Cardiac septum (tissue), 1 donor: ENCODE measurements at places on chromosomes 1 and 21.

DNA sequence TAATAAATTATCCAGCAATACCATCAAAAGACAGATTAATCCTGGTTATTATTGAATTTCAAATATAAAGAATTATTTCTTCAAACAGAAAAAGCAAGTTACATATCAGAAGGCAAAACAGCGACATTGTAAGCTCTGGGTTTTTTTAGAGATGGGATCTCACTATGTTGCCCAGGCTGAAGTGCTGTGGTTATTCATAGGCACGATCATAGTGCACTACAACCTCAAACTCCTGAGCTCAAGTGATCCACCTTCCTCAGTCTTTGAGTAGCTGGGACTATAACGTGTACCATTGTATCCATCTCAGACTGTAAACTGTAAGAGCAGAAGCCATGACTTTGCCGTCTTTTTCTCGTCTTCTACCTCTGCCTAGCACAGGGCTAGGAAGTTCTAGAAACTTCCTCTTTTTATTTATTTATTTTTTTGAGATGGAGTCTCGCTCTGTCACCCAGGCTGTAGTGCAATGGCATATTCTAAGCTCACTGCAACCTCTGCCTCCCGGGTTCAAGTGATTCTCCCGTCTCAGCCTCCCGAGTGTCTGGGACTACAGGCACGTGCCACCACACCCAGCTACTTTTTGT is 20.0 kb upstream of the GPX7 start:
- no peak for DNase-seq

- no peak for DNase-seq
Observed at GRCh38 chr1:160830321-160831153, 32.1 kb downstream of the CD244 start.

DNA sequence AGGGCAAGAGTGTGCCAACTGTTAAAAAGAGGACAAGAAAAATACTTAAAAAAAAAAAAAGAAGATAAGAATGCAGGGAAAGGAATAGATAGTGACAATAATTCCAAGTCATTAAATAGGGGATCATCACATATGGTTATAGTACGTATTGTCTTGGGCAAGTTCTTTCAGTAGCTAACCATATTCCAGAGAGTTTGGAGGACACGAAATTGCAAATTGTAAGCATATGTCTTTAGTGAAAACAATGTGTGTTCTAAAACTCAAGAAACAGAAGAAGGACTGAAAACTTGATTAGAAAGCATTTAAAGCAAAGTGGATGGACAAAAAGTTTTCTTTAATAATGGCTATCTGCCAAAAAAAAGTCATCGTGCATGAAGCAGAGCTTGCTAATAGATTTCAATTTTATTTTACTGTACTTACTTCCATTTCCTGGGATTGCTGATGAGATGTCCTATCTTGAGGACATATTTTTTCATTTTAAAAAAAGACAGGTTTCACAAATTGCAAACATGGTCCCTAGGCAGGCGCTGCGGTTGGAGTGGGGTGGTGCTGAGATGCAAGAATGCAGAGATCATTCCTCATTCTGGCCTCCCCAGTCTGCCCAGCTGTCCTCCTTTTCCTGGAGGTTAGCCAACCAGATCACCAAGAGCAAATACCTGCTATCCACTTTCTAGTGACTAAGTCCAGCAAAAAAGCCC is 11.9 kb downstream of the TSPAN2 start:
- DNase-seq: no peak

DNA sequence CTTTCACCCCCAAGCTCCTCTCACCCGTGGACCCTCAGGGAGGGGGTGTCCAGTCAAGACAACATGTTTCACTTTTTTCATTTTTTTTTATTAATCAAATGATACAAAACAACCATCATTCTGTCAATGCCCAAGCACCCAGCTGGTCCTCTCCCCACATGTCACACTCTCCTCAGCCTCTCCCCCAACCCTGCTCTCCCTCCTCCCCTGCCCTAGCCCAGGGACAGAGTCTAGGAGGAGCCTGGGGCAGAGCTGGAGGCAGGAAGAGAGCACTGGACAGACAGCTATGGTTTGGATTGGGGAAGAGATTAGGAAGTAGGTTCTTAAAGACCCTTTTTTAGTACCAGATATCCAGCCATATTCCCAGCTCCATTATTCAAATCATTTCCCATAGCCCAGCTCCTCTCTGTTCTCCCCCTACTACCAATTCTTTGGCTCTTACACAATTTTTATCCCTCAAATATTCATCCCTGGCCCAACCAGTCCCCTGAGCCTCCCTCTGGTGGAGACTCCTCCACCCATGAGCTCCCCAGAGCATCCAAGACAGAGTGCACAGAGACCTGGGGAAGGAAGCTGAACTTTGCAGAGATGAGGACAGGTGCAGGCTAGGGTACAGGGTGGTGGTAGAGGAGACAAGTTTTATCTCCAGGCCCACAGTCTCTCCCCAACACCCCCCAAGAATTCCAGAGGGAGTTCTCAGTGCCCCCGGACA is 1.4 kb upstream of the S100A16 start:
- DNase-seq: no peak

DNA sequence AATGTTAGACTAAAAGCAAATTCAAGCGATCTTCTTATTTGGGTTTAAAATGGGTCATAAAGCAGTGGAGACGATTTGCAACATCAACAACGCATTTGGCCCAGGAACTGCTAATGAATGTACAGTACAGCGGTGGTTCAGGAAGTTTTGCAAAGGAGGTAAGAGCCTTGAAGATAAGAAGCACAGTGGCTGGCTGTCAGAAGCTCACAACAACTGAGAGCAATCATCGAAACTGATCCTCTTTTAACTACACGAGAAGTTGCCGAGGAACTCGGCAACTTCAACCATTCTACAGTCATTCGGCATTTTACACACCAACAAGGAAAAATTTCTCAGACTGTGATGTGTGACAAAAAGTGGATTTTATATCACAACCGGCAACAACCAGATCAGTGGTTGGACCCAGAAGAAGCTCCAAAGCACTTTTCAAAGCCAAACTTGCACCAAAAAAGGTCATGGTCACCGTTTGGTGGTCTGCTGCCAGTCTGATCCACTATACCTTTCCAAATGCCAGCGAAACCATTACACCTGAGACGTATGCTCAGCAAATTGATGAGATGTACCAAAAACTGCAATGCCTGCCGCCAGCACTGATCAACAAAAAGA is 47.9 kb downstream of the ASH1L start:
- no peak for DNase-seq

GRCh38 chr21:39082656-39083376 is 100.4 kb downstream of the PSMG1 start:
- DNase-seq: no peak

DNA sequence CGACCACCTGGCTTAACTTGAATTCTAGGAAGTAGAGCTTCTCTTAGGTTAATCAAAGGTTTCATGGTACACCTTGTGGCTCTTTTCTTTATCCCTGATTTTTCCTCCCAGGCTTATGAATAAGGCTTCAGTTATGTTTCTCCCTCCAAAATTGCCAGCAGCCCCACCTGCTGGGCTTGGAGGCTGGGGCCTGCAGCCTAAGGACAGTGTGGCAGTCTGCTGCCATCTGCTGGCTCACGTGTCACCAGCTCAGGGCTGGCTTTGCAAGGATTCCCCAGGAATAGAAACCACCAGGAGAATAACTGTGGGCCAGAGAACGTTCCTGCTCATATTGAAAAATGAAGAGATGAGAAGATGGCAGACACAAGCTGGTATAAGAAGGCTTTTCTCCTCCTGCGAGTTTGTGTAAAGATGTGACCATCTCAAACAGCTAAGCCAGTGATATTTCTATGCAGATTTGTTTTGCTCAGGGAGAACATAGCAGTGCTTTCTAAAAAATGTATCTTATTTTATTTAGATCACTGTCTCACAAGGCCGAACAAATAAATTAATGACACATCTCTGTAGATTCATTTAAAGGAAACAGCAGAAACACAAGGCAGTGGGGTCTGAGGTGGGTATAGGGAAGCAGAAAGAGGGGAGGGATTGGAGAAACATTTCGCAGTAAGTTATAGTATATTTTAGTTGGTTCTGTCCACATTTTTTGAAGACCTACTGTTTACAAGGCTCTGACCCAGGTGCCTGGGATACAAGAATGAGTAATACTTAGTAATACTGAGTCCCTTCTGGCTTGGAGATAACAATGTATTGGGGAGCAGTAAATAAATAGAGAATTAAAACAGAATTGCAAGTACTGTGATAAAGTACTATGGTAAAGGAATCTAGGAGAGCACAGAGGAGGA is 291.1 kb upstream of the SGIP1 start:
- peak; percentile 91 for DNase-seq

DNA sequence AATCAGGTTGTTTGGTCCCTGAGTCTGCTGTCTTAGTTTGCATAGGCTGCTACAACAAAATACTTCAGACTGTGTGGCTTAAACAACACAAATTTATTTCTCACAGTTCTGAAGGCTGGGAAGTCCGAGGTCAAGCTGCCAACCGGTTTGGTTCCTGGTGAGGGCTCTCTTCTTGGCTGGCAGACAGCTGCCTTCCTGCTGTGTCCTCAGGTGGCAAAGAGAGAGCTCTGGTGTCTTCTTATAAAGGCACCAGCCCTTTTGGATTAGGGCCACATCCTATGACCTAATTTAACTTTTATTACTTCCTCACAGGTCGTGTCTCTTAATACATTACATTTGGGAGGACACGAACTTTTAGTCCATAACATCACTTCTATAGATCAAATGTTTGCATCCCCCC is 89.6 kb upstream of the CD34 start:
- peak; percentile 15 for DNase-seq

DNA sequence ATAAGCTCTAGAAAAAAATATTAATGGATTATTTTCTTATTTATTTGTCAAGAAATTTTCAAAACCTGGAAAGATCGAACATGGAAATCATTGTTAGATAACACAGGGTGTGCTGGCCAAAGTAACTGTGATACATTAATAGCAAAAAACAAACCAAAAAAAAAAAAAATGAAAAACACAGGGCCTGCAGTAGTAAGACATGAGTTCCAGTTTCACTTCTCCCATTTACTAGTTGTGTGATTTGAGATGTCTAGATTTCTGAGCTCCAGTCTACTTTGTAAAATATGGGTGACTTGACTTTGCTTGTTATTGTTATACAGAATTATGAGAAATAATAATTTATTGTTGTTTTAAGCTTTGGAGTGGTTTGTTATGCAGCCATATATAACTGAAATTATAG is 13.6 kb downstream of the FAM177B start:
- no peak for DNase-seq

DNA sequence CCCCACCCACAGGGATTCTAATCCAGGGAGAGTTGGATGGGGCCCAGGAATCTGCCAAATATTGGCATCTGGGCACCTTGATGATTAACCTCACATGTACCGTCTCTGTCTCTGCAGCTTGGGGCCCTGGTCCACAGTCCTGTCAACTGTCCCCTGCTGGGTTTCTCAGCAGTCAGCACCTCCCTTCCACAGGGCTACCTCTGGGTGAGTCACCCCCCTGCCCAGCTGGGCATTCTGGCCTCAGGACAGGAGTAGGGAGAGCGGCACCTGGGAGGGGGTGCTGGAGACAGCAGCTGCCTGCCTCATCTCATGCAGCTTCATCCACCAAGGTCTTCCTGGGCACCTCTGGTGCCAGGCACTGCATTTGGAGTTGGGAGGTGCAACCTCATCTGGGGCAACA is 100.6 kb upstream of the ACTL8 start:
- no peak for DNase-seq

DNA sequence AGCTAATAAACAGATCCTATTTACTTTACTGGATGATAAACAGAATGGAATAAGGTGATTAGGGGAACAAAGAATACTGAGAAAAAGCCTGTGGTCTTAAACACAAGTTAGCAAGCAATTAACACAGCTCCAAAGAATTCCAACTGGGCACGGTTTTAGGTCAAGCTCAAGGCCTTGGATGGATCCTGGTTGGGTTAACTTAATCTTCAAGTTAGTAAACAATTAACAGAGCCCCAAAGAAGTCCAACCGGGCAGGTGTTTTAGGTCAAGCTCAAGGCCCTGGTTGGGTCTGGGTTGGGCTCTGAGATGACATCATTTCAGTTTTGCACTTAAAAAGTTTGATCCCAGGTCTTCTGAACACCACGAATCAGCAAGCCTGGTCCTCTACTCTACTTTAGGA is 1086.3 kb upstream of the TMPRSS15 start:
- DNase-seq: no peak

DNA sequence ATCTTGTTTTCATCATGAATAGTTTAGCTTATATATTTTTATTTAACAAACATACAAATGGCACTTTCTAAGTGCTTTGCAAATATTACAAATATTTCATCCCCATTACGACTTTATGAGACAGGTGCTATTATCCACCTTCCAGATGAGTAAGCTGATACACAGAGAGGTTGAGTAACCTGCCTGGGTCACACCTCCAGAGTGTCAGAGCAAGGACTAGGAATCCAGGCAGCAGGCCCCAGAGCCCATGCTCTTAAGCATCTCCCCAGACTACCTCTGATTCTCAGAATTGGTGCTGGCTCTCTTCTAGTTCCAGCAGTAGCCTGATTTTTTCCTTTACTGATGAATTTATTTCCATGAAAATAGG is 40.0 kb downstream of the EPHB2 start:
- no peak for DNase-seq

GRCh38 chr1:92877081-92877711 is 45.4 kb downstream of the RPL5 start:
- no peak for DNase-seq

DNA sequence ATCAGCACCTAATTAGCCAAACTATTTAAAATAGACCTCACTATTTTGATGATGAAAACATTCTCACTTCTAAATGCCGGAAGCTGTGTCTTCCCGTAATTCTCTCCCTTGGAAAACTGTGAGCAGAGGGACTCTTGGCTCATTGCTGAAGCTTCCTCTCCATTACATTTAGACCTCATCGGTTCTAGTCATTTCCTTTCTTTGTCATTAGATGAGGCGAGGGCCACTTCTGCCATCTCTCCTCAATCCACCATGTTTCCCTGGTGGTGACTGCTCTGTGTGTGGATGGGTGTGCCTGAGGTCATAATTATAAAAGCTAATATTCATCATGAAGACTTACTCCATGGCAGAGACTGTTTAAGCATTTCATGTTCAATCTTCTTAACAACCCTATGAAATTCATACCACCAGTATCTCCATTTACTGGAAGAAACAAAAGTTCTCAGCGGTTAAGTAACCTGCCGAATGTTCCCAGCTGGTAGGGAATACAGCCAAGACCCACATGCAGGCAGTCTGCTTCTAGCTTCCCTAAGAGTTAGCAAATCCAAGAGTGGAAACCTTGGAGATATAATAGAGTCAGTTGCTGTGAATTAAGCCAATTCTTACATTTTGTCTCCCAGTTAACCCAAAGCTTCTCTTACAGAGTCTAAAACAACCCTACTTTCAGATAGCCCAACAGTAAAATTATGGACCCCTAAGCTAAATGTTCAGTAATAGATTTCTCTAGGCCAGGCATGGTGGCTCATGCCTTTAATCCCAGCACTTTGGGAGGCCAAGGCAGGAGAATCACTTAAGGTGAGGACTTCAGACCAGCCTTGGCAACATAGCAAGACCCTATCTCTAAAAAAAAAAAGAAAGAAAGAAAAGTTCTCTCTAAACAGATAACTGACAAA is 156.2 kb downstream of the ZBTB18 start:
- DNase-seq: no peak

GRCh38 chr1:109482791-109483671 is 674 bp upstream of the ATXN7L2 start:
- DNase-seq: peak; percentile 76

- DNase-seq: no peak
Observed at GRCh38 chr1:21012937-21013336, 163.8 kb downstream of the EIF4G3 start.
